ENCODE measurements at places on chromosomes 2 and 18. TPM values are rescaled to one million over a fixed set of nuclear protein-coding genes. Genes with fewer than 3 reads are reported as not detected.

Gene ARHGAP15
- not detected for total RNA-seq

Gene NYAP2
- total RNA-seq = not detected

Gene CFAP221
- under 0.01 TPM for total RNA-seq

Gene GPR55
- not detected for total RNA-seq
